ENCODE measurements at places on chromosomes 12 and 14. TPM values are rescaled to one million over a fixed set of nuclear protein-coding genes. Genes with fewer than 3 reads are reported as not detected.

BDKRB1 gene
- total RNA-seq, result not detected

KRT79 gene
- total RNA-seq, result not detected

GRCh38 chr14:83006121-83006670, 1472.5 kb upstream of the SEL1L start:
- no peak for DNase-seq
- no peak overlapping the region for H3K27ac ChIP-seq
- no peak overlapping the region for H3K4me3 ChIP-seq
- no peaks in the 10 kb centered on the region for H3K27me3 ChIP-seq
- H3K36me3 ChIP-seq, result no peaks in the 10 kb centered on the region

GRCh38 chr12:59578254-59578653, 17.6 kb upstream of the SLC16A7 start:
- no peaks in the 10 kb centered on the region for H3K27me3 ChIP-seq
- no peak overlapping the region for H3K27ac ChIP-seq
- no peak for DNase-seq
- no peaks in the 10 kb centered on the region for H3K36me3 ChIP-seq
- no peak overlapping the region for H3K4me3 ChIP-seq

- H3K4me3 ChIP-seq, result no peak overlapping the region
- H3K27me3 ChIP-seq, result no peaks in the 10 kb centered on the region
These were observed 370.9 kb downstream of the AEBP2 start for GRCh38 chr12:19810213-19810612.

GRCh38 chr12:28776220-28776619, 372.9 kb upstream of the FAR2 start:
- H3K36me3 ChIP-seq, result no peaks in the 10 kb centered on the region
- H3K4me1 ChIP-seq, result no peaks in the 10 kb centered on the region

DNAJC22 gene
- total RNA-seq, result 40.6 TPM

TEX52 gene
- 0.34 TPM for total RNA-seq

ZNF84 gene
- total RNA-seq, result 21.8 TPM

DNA sequence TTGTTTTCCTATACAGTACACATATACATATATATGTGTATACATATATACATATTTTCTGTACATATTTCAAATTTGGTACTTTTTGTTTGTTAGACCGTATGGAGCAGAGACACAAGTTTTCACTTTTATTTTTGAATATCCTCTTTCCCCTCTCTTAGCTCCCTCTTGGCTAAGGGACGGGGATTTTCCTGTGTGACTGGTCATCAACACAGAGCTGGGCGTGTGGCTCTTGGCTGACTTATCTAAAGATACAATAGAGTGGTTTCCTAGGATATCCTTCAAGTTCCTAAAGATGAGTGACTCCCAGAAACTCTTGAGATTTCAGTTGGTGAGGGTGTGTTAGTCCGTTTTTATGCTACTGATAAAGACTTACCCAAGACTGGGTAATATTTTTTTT, 1404.5 kb upstream of the TMEM132C start:
- H3K4me1 ChIP-seq, result no peaks in the 10 kb centered on the region
- H3K36me3 ChIP-seq, result no peaks in the 10 kb centered on the region
- H3K27me3 ChIP-seq, result no peaks in the 10 kb centered on the region
- H3K27ac ChIP-seq, result no peak overlapping the region

GRCh38 chr14:20415782-20416206, 2.5 kb upstream of the TEP1 start:
- DNase-seq, result peak; percentile 65
- H3K4me3 ChIP-seq, result no peak overlapping the region
- no peaks in the 10 kb centered on the region for H3K27me3 ChIP-seq
- no peaks in the 10 kb centered on the region for H3K36me3 ChIP-seq
- peak overlapping the region; percentile 13 for H3K27ac ChIP-seq

GRCh38 chr14:41607304-41607775, 664 bp downstream of the LRFN5 start:
- no peaks in the 10 kb centered on the region for H3K36me3 ChIP-seq
- no peaks in the 10 kb centered on the region for H3K27me3 ChIP-seq
- no peak overlapping the region for H3K27ac ChIP-seq
- no peak for DNase-seq
- H3K4me3 ChIP-seq, result no peak overlapping the region

DNA sequence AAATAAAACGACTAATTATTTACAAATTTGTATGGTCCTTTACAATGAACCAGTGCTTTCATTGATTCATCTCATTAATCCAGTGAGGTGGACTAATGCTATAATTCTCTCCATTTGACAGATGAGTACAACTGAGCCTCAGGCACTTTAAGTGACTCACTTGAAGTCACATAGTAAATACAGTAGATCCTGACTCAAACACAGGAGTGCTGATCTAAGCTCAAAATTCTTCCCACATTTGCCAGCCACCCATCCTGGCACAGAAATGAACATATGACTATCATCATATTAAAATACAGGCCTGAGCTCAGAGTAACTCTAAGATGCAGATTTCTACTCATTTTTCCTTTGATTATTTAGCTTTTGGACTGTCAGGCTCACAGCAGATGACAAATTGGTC, 30.6 kb downstream of the SLC16A7 start:
- no peaks in the 10 kb centered on the region for H3K36me3 ChIP-seq
- no peak for DNase-seq
- no peaks in the 10 kb centered on the region for H3K4me1 ChIP-seq

ETFBKMT gene
- total RNA-seq, result 2.1 TPM

CYP27B1 gene
- total RNA-seq, result 7.1 TPM

TMPRSS12 gene
- not detected for total RNA-seq

DNA sequence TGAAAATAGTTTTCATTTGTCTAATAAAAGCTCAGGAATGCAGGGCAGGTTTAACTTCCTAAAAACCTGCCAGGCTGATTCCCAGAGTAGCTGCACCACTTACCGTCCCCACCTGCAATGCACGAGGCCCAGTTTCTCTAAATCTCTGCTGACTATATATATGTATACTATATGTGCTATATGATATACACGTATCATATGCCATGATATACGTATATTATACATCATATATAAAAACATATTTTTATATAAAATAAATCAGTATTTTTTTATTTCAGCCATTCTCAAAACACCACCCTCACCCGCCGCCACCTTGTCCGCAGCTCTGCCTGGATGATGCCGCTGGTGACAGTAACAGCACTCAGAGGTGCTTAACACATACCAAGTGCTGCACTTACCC, 2.3 kb downstream of the ANKLE2 start:
- H3K4me1 ChIP-seq, result no peaks in the 10 kb centered on the region
- H3K36me3 ChIP-seq, result no peaks in the 10 kb centered on the region
- no peaks in the 10 kb centered on the region for H3K27me3 ChIP-seq
- H3K4me3 ChIP-seq, result no peak overlapping the region
- DNase-seq, result no peak

DNA sequence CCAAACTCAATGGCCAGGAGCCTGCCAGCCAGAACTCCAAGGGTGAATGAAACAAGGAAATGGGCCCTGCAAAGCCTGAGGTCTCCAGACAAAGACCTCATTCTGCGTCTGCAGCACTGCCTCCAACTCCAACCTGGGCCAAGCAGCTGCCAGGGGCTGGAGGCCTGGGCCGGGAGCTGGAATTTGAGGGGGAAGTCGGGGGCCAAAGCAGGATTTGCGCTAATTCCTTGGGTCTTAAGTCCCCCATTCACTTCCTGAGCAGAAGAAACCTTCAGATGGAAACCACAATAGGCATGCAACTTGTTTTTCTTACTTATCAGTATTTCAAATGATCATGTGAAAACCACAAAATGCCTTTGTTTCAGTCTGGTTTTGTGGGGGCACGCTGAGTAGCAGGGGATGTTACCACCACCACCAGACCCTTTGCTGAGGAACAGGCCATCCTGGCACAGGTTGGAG, 23.0 kb upstream of the TC2N start:
- no peak for DNase-seq
- no peaks in the 10 kb centered on the region for H3K36me3 ChIP-seq
- H3K27ac ChIP-seq, result no peak overlapping the region

- H3K4me3 ChIP-seq, result no peak overlapping the region
- no peak overlapping the region for H3K27ac ChIP-seq
- H3K27me3 ChIP-seq, result no peaks in the 10 kb centered on the region
These were observed 10.8 kb upstream of the AQP2 start for GRCh38 chr12:49939707-49940106.

DNA sequence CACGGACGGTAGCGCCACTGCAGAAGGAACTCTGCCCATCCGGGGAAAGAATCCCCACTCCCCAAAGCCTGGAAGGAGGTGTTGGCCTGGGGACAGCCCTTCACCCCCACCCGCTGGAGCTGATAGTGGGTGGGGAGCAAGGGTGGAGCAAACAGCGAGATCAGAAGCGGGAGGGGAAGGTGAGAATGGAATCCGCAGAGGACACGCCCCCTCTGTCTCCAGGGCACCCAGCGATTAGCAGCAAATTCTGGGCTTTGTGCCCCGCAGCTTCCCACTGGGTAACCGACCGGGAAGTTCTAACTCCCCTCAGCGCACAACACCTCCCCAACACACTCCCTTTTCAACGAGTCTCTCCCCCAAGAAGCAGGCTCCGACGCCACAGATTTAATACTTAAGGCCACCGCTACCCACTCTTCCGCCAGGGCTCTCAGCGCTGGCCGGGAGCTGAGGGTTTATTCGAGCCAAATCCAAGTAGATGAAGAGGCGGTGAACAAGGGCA, 1.4 kb downstream of the SLC25A29 start:
- no peaks in the 10 kb centered on the region for H3K27me3 ChIP-seq
- peak overlapping the region; percentile 82 for H3K4me3 ChIP-seq
- no peaks in the 10 kb centered on the region for H3K36me3 ChIP-seq

RGS6 gene
- total RNA-seq, result not detected

P2RX2 gene
- total RNA-seq, result not detected

DNA sequence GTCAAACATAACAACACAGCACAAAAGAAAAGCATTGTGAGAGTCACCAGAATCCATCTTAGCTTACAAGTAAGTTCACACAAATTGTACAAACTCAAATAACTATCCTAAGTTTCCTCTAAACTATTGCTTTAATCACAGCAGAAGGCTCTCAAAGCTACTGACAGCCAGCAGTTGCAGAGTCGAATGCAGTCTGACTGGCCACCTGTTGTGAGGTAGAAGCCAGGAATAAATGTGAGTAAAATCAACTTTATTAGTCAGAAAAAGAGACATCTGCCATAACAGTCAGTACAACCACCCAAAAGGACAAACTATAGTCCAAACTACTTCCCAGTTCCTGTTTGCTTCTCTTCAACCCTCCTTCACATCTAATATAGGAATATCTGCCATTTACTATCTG, 231.7 kb upstream of the USP15 start:
- no peak for DNase-seq
- H3K27me3 ChIP-seq, result no peaks in the 10 kb centered on the region
- H3K36me3 ChIP-seq, result no peaks in the 10 kb centered on the region

DNA sequence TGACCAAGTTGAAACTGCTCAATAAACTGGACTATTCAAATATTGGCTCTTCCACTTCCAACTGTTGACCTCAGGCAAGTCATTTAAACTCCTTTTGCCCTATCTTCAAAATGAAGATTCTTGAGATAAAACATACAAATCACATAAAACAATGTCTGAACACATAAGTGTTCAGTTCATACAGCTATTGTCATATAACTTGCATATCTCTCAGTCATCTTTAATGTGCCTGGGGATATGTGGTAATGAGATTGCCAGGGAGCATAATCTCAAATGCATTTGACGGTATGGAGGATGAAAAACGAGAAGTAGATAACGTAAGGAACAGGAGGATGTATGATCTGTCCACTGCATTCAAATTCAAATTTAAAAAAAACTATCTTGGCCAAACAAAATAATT, 237.0 kb upstream of the DIO2 start:
- no peak overlapping the region for H3K4me3 ChIP-seq
- no peaks in the 10 kb centered on the region for H3K27me3 ChIP-seq
- no peak for DNase-seq
- H3K27ac ChIP-seq, result no peak overlapping the region
- H3K4me1 ChIP-seq, result no peaks in the 10 kb centered on the region

STK38L gene
- total RNA-seq, result 52.0 TPM

DNA sequence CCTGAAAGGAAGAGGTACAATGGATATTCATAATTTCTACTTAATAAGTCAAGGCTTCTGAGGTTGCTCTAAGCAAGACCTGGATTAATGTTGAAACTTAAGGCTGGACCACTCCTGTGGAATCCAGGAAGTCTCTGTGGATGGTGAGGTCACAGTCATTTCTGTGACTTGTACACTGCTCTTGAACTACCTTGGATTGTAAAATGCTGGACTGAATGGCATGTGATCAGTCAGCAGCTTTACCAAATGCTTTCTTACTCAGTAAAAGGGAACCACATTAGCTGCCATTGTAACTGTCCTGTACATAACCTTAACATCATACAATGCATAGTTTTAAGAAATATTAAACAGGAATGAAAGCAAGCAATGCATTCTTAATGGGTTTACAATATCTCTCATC, 182.9 kb downstream of the NOVA1 start:
- no peaks in the 10 kb centered on the region for H3K36me3 ChIP-seq
- no peak overlapping the region for H3K27ac ChIP-seq
- H3K4me1 ChIP-seq, result no peaks in the 10 kb centered on the region

KLRD1 gene
- total RNA-seq, result 0.23 TPM

ATL1 gene
- total RNA-seq, result 1.1 TPM

DAO gene
- not detected for total RNA-seq

DNA sequence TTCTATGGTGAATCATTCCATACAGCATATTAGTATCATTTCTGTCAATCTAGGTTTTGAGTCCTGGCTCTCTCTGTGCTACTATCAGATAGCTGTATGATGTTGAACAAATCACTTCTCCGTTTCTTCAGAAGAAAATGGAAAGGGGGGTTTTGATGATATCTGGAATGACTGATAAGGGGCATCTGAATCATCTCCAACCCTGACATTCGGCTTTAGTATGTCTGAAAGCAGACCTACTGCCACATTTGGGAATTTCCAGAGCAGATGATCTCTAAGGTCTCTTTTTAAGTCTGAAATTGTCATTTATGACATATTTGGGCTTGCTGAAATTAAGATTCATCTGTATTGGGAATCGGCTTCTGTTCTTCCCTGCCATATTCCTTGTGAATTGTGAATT, 10.1 kb downstream of the MLF2 start:
- peaks cover 1% of the 10 kb centered on the region for H3K36me3 ChIP-seq
- no peaks in the 10 kb centered on the region for H3K27me3 ChIP-seq
- no peak overlapping the region for H3K4me3 ChIP-seq
- peaks cover 7% of the 10 kb centered on the region for H3K4me1 ChIP-seq
- no peak overlapping the region for H3K27ac ChIP-seq
- DNase-seq, result no peak

DNA sequence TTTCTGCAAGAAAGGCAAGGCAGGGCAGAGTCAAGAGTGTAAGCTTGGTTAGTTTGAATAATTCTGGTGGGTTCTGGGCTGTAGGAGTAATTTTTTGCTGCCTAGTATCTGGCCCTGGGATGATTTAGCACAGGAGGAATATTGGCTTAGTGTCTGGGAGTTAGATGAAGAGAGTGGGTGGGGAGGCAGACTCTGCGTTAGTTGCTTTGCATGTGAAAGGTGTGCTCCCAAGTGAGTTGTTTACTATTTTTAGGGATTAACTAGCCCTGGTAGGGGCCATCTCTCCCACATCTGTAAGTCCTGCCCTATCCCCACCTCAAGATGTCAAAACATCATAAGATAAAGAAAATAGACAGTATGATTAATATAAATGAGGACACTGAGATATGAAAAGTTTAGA, 249.7 kb downstream of the LRIG3 start:
- H3K4me3 ChIP-seq, result no peak overlapping the region
- H3K36me3 ChIP-seq, result no peaks in the 10 kb centered on the region
- no peaks in the 10 kb centered on the region for H3K4me1 ChIP-seq
- H3K27ac ChIP-seq, result no peak overlapping the region

ST8SIA1 gene
- total RNA-seq, result not detected

GRCh38 chr12:1592444-1593173, 1.8 kb downstream of the FBXL14 start:
- peak overlapping the region; percentile 69 for H3K27ac ChIP-seq
- H3K27me3 ChIP-seq, result no peaks in the 10 kb centered on the region
- peaks cover 34% of the 10 kb centered on the region for H3K4me1 ChIP-seq
- H3K36me3 ChIP-seq, result peaks cover 3% of the 10 kb centered on the region
- DNase-seq, result no peak

Measured in Caco-2 (cell line).